ENCODE measurements at places on chromosomes 11 and 22.

- no peak for DNase-seq
Observed at GRCh38 chr11:27085605-27086004, 45.0 kb downstream of the BBOX1 start.

- DNase-seq: no peak
Observed at GRCh38 chr11:59175091-59175501, 3.2 kb downstream of the DTX4 start.

DNA sequence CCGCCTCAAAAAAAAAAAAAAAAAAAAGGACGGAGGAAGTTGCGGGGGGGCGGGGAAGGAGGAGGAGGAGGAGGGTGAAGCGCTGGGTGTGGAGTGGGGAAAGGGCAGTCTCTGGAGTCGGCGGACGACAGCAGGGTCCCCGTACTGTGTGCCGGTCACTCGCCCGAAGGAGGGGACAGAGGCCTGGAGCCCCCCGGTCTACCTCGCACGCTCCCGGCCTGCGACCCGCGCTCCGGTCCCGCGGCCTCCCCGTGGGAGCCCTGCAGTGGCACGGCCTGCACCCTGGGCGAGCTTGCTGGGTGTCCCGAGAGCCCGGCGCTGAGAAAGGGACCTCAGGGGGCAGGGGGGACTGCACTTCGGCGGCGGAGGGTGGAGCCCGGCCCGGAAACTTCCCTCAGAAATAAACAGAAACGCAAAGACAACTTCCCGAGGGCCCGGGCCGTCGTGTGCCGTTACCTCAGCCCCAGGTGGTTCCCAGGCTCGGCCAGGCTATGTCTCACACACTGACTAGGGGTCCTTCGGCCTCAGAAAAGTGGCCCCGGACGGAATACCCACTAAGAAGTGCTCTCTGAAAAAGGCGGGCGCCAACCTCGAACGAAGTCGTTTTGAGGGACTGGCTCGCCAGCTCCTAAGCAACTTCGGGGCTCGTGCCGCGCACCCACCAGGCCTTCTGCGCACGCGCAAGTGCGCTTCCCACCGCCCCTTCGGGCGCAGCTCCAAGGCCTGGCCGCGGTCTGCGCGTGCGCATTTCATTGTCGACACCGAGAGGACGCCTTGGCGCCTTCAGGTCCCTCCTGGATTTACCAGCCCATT, at the start of gene MAJIN:
TSS of gene MAJIN (minus strand) at position 688 of the 813 bp plus-strand sequence. CDS start 12,703 bp downstream, outside the sequence.
- peak; percentile 94 for DNase-seq

DNA sequence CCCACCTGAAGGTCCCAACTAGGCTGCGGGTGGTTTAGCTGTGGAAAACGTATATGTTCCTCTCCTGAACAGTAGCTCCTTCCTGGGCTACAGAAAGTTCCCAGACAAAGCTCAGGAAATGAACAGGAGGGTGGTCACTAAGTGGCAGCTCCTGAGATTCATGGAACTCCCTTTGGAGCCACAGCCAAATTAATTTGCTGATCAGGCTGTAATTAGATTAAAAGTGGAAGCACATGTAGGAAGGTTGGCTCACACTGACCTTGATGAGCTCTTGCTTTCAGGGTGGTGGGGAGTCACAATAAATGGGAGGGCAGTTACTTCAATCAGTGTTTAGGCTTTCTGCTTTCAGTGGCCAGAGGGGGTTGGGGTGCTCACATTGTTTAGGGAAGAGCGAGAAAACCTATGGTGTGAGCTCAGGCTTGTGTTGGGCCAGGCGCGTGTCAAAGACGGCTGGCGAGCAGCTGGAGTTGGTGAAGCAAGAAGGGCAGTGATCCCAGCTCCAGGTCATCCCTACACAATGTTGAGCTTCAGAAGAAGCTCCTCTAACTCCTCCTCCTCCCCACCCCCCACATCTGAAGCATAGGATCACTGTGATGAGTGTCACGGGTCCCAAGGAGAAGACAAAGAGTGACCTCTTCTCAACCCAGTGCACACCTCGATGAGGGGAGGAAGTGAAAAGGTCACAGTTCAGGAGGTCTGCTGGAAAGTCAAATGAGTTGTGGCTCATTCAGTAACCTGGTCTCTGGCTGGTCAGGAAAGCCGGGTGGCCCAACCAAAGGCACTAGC, 42.5 kb downstream of the CLPB start:
- DNase-seq: no peak

- DNase-seq: peak; percentile 70
Observed at GRCh38 chr11:63635762-63636465, 21.7 kb upstream of the PLAAT3 start.

- DNase-seq: peak; percentile 82
Observed at GRCh38 chr22:28909375-28909774, 26.0 kb downstream of the ZNRF3 start.

DNA sequence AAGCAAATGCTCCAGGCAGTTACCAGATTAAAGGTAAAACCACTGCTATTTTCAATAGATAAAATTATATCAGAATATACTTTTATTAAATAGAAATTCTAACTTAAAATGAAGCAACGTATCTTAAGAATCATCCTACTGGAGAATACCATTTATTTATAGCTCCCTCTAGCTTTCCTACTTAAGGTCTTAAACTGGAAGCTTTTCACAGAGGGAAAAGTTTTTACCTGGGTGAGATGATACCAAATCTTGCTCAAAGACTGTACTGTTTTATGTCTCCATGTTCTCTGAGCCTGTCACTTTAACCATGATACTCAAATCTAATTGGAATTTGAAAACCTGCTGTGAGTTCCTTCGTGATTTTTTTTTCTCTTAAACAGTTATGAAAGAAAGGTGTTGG, 291.8 kb downstream of the AASDHPPT start:
- no peak for DNase-seq

DNA sequence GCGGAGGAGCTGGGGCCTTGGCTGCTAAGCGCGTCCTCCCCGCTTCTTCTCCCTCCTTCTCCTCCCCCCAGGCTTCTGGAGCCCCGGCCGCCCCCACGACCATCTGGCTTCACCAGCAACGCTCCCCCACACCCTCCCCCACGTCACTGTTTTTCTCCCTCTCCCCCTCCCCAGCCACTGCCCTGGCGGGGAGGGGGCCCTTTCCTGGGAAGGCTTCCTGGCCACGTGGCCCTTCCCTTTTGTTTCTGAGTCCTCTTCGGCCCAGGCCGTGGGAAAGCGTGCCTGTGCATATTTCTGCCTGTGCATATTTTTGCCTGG, 27.7 kb downstream of the RTN4R start:
- no peak for DNase-seq

- no peak for DNase-seq
Observed at GRCh38 chr22:44259366-44260215, 53.2 kb downstream of the SHISAL1 start.

- DNase-seq: no peak
Observed at GRCh38 chr11:111153194-111153593, 92.3 kb upstream of the POU2AF2 start.

DNA sequence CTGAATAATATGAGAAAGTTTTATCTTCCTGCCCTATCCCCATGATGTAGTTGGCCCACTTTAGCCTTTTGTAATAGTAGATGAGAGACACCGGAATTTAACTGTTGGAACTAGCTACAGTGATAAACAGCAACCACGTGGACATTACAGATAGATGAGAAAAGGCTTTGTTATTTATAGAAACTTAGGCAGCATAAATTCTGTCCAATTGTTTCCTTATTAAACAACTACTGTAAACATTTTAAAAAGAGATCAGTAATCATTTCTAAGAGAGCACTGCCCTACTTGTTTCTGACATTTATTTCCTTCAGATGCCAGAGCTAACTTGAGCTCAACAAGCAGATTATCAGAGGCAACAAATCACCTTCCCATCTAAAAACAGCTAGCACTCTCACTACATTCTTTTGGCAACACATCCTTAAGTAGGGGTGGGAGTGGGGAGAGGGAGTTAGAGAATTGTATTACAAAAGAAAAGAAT, 63.1 kb downstream of the SOX6 start:
- no peak for DNase-seq

DNA sequence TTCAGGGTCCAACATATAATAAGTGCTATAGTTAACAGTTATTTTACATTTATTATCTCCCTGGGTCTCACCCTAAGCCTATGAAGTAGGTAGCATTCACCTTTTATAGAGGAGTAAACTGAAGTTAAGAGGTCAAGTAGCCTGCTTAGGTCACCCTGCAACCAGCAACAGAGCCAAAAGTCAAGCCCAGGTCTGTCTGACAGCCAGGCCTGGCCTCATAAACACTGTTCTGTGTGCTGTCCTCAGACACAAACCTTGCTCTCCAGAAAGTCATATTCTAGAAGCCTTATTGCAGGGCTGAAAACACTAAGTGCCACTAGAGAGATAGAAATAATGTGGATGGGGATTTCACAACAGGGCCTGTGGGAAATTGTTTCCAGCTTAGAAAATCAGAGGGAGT, 59.3 kb downstream of the BDNF start:
- no peak for DNase-seq

DNA sequence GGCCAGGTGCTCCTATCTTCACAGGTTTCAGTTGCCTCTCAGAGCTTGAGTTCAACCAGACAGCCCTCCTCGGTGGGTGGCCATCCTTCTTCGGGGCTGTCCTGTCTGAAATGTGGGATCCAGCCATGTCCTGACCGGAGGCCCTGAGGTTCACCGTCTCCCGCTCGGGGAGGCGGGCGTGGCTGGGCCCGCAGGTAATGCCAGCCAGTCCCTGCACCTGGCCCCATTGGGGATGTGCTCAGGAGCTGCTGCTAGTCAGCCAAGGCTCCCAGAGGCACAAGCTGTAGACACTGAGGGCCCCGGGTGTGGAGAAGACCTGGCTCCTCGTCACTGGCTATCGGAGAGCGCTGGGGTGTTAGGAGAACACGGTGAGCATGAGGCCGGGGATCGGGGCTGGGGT, 32.6 kb downstream of the TSPAN4 start:
- no peak for DNase-seq

DNA sequence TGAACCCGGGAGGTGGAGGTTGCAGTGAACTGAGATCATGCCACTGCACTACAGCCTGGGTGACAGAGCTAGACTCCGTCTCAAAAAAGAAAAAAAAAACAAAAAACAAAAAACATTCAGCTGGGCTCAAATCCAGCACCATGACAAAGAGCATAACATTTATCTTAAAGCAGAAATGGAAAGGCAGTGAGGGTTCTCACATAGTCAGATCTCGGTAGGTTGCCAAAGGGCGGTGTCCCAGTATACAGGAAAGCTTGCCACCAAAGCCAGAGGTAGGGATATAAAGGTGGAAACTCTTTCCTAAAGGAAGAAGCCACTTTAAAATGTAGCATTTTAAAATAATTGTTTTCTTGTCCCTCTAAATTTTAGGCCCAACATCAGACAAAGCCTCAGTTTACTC, 22.4 kb upstream of the CAPRIN1 start:
- DNase-seq: no peak

DNA sequence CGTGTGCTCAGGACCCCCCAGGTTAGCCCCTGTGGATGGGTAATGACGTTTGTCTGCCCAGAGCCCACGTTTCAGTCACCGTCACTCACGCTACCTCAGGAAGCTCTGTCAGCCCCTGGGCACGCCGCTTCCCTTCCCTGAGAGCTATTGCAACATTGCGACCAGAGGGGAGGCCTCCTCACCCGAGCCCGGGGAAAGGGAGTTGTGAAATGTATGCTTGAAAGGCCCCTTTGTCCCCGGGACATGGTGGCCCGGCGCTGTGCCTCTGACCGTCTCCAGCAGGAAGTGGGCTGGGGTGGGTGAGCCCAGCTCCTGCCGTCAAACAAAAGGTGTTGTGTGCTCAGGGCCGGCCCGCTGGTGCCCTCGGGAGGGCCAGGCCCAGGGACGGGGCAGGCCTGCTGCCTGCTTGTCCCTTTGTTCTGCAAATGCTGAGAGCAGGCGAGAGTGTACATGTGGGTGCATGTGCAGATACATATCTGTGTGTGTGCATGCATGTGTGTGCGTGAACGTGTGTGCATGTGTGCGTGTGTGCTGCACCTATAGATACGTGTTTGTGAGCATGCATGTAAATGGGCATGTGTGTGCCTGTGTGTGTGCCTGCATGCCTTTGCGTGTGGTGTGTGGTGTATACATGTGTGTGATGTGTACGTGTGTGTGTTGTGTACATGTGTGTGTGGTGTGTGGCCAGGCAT, 1125.0 kb downstream of the BRD1 start:
- DNase-seq: no peak

DNA sequence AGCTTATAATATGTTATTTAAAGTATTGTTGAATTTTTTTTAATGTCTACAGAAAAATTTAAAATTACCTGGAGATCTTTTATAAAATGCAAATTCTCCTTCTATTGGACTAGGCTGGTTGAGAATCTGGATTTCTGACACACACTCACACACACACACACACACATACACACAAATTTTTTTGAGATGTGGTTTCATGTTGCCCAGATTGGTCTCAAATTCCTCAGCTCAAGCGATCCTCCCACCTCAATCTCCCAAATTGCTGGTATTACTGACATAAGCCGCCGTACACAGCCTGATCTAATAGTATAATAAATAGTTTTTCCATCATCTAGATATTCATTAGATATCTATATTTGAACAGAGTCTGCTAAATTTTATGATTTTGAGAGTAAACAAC, 4.5 kb upstream of the RFPL1 start:
- no peak for DNase-seq

DNA sequence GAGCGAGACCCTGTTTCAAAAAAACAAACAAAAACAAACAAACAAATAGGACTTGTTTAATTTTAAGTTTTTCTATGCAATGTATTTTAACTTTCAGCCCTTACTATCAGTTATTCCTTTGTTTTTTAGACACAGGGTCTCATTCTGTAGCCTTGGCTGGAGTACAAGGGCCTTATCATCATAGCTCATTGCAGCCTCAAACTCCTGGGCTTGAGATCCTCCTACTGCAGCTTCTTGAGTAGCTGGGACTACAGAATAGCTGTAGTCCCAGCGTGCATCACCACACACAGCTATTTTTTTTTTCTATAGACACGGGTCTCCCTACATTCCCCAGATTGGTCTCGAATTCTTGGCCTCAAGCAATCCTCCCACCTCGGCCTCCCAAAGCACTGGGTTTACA, 44.5 kb downstream of the PIK3C2A start:
- no peak for DNase-seq

- no peak for DNase-seq
Observed at GRCh38 chr11:63838150-63838677, 696 bp upstream of the MARK2 start.

DNA sequence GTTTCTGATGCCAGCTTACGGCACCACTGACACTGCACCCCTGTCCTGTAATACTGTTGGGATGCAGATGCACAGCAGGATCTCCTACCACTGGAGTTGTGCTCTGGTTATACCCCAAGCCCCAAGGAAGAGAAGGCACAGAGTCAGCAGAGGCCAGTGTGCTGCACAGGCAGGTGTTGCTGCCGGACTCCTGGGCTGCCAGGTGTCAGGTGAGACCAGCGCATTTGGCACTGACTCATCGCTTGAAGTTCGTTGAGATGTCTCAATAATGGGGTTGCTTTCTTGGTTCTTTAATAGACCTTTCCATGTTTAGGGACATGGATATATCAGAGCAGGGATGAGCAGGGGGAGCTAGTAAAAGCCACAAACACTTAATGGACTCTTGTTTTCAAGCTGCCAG, 75.7 kb upstream of the TTC12 start:
- no peak for DNase-seq

- no peak for DNase-seq
Observed at GRCh38 chr11:10328314-10329098, 23.6 kb downstream of the ADM start.

- DNase-seq: no peak
Observed at GRCh38 chr11:75631086-75631730, 37.6 kb downstream of the MAP6 start.

GRCh38 chr22:21651521-21652009, 9.5 kb downstream of the SDF2L1 start:
- no peak for DNase-seq

- no peak for DNase-seq
Observed at GRCh38 chr11:19714387-19715363, 2.0 kb downstream of the NAV2 start.

GRCh38 chr11:62560566-62561103, 13.1 kb downstream of the EEF1G start:
- peak; percentile 80 for DNase-seq

All from activated CD4-positive, alpha-beta T cell treated with anti-CD3 and anti-CD28 coated beads, Interleukin-2, Interleukin-6, amounts not matched to agents 100 ng/mL and 50 ng/mL, durations not matched to agents 16 hours and 8 hours (primary cell).